ENCODE measurements at places on chromosomes 6 and 20.

GRCh38 chr6:122405417-122405816 lies 6.0 kb downstream of the HSF2 start:
- no peak for DNase-seq

- DNase-seq, result no peak
Observed at GRCh38 chr6:145044641-145045246, 690.6 kb downstream of the EPM2A start.

DNA sequence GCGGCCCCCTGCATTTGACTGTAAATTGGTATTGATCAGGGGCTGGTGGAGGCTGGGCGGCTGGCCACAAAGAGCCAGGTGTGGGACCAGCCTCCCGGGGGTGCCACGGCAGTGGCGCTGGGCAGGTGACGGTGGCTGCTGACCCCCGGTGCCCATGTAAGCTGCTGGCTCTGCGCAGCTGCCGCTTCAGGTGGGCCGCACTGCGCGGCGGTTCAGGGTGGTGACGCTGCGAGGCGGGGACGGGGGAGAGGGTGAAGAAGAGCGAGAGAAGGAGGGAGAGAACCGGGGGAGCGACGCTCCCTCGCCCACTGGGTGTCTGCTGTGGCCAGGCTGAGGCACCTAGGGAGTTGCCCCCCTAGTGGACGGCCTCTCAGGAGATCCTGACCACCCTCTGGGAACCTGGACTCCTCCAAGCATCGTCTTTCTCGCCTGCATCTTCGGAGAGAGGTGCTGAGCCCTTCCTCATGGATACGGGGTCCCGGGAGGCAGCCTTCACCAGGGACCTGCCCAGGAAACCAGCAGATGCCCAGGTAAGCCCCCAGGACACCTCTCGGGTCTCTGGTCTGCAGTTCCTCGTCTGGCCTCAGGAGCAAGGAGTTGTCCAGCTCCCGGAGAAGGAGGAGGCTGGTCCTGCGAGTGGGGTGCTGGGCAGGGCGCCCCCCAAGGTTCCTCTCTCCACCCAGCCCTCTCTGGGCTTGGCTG lies 77.5 kb upstream of the GATA5 start:
- no peak for DNase-seq

DNA sequence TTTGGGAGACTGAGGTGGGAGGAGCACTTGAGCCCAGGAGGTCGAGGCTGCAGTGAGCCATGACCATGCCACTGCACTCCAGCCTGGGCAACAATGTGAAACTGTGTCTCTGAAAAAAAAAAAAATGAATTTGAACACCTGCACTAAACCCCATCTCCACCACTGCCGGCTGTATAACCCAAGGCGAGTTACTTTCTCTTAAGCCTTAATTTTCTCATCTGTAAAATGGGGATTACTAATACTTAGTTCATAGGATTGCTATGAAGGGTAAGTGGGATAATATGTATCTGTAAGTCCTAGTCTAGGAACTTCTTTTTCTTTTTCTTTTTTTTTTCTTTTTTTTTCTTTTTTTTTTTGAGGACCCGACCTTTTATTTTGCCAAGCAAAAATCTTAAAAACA lies 61.5 kb downstream of the SHLD1 start:
- no peak for DNase-seq

DNA sequence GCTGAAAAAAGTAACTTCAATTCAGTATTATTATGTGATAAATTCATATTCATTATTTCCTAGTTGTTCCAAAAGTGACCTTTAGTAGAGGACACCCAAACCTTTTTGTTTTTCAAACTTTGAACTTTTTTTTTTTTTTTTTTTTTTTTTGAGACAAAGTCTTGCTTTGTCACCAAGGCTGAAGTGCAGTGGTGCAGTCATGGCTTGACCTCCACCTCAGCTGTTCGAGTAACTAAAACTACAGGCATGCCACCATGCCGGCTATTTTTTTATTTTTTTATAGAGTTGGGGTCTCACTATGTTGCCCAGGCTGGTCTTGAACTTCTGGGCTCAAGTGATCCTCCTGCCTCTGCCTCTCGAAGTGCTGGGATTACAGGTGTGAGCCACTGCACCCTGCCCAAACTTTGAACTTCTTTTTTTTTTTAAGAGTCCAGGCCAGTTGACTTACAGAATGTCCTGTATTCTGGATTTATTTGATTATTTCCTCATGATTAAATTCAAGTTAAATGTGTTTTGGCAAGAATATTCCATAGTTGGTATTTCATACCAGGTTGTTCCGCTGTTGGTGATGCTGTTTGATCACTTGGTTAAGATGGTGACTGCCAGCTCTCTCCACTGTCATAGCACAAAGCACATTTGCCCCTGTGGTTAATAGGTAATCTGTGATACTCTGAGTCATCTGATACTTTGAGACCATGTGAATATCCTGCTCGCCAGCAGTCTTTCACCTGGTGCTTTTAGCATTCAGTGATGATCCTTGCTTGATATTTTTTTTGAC lies 48.0 kb downstream of the VAPB start:
- DNase-seq, result no peak

- DNase-seq, result no peak
Observed at GRCh38 chr20:8234580-8234979, 102.5 kb downstream of the PLCB1 start.

- DNase-seq, result no peak
Observed at GRCh38 chr20:24763386-24764026, 185.6 kb upstream of the CST7 start.

- DNase-seq, result no peak
Observed at GRCh38 chr6:34717466-34717865, 20.9 kb upstream of the ILRUN start.

DNA sequence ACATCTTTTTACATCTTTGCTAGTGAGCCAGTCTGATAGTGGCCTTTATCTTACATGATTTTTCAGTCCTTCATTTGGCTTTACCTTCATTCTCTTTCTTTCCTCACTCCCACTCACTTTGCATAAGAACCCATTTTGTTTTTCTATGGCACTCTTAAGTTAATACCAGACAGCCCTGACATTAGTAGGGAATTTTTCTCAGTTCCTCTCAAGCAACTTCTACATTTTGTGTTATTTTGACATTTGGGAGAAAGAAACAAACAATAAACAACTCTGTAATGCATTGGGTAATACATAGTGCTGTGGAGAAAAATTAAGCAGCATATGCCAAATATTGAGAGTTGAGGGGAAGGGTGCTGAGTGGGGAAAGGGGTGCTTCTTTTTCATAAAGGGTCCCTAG lies 524.1 kb upstream of the JAG1 start:
- DNase-seq, result no peak

DNA sequence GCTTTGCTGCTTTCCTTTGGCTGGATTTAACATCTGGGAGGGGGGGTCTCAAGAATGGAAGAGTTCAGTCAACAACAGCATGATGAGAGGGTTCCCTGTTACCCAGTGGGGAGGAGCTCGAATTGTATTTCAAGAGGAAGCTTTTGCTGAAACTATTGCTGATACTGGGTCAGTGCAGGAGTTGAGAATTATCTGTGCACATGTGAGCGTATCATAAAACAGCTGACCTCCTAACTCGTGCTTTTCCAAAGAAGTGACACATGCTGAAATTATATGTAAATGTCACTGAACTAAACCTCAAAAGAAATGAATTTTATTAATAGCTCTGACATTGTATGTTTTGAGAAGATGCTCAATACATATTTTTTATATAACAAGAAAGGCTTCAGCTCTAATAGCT lies 96.3 kb downstream of the PHF3 start:
- DNase-seq, result no peak

DNA sequence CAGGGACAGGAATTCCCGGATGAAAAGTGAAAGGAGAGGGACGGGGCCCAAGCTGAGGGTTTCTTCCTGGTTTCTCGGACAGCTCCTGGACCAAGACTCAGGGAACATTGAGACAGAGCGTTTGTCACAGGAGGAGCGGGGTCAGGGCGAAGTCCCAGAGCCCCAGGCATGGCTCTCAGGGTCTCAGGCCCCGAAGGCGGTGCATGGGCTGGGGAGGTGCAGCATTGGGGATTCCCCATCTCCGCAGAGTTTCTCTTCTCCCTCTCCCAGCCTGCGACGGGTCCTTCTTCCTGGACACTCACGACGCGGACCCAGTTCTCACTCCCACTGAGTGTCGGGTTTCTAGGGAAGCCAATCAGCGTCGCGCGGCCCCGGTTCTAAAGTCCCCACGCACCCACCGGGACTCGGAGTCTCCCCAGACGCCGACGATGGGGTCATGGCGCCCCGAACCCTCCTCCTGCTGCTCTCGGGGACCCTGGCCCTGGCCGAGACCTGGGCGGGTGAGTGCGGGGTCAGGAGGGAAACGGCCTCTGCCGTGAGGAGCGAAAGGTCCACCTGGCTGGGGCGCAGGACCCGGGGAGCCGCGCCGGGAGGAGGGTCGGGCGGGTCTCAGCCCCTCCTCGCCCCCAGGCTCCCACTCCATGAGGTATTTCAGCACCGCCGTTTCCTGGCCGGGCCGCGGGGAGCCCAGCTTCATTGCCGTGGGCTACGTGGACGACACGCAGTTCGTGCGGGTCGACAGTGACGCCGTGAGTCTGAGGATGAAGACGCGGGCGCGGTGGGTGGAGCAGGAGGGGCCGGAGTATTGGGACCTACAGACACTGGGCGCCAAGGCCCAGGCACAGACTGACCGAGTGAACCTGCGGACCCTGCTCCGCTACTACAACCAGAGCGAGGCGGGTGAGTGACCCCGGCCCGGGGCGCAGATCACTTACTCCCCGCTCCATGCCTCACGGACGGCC lies 54.6 kb upstream of the POLR1H start:
- DNase-seq, result no peak

- DNase-seq, result no peak
Observed at GRCh38 chr6:133682506-133683307, 206.2 kb upstream of the TCF21 start.

GRCh38 chr6:7805078-7805849 lies 79.4 kb downstream of the BMP6 start:
- DNase-seq, result no peak

DNA sequence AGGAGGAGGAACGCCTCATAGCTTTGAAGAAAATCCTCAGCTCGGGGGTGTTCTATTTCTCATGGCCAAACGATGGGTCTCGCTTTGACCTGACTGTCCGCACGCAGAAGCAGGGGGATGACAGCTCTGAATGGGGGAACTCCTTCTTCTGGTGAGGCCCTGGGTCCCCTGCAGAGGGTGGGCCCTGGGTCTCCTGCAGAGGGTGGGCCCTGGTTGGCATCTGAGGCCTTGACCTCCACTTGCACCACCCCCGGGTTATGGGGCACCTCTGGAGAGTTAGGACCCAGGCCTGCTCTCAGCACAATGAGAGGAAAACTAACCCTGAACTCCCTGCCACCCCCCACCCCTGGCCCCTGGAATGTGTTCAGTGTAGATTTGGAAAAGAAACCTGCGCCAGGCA lies 47.2 kb downstream of the SYNJ2 start:
- DNase-seq, result no peak

- no peak for DNase-seq
Observed at GRCh38 chr6:142246960-142247359, 54.8 kb upstream of the ADGRG6 start.

- DNase-seq, result no peak
Observed at GRCh38 chr20:7665376-7665775, 274.9 kb downstream of the HAO1 start.

DNA sequence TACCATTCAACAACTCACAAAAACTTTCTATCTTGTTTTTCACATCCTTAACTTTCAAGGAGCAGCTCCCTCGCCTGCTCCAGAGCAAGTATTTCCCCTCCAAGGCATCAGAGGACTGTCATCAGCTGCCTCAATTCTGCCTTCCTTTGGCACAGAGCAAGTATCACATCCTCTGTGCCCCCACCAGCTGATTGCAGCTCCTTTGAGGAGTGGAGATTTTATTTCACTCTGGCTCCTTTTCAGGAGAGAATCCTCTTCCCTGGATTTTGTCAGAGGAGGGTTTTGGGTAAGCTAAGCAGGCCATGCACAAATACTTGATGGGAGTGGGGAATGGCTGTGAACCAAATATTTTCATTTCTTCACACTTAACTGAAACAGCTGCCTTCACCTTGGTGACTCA lies 610.5 kb upstream of the FLRT3 start:
- DNase-seq, result no peak

DNA sequence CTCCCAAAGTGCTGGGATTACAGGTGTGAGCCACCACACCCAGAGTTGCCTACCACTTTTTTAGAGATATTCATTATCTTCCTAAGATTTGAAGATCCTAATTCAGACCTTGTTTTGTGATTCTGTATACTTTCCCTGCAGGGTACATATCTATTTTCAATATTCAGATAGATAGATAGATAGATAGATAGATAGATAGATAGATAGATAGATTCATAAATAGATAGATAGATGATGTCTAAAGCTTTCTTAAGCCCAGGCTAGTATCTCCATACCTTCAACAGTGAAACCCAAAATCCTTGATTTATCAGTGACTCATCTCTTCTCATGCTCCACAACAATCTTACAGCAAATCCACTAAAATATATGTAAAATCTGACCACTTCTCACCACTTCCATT lies 30.8 kb downstream of the ZNF391 start:
- no peak for DNase-seq

GRCh38 chr6:149053848-149054558 lies 263.5 kb upstream of the TAB2 start:
- peak; percentile 92 for DNase-seq

GRCh38 chr6:3432416-3432815 lies 24.4 kb downstream of the SLC22A23 start:
- DNase-seq, result no peak

DNA sequence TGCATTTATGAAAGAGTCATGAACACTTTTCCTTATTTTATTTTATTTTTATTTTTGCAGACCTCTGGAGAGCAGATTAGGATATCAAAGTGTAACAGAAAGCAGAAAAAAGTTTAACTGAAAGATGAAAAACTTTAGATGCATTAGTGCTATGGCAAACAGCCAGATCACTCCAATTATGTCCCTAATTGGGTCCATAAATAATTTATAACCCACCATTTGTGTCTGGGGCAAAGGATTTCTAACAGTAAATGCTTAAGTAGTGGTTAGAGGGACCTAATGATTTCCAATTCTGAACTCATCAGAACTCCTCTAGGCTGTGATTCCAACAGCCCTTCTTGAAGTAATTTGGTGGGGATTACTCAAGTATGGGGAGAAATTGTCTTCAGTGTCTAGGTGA lies 93.7 kb upstream of the PROKR2 start:
- DNase-seq, result no peak

GRCh38 chr20:53805895-53806384 lies 212.3 kb upstream of the ZNF217 start:
- no peak for DNase-seq

GRCh38 chr6:61887423-61887822 lies 398.6 kb downstream of the KHDRBS2 start:
- DNase-seq, result peak; percentile 82

DNA sequence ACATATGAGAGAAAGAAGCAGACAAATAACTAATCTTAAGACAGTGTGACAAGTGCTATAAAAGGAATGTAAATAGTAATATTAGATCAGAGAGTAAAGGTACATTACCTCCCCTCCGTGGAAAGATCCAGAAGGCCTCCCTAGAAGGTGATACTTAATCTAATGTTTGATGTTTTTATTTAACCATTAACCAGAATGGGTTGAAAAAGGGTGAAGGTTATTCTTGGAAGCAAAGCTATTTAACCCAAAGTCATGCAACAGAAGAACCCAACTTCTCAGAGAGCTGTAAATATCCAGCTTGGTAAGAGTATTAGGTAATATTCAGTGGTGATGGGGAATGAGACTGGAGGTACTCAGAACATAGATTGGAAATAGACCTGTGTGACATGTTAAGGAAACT lies 68.0 kb upstream of the HIVEP1 start:
- no peak for DNase-seq
